ENCODE measurements at places on chromosomes 7 and 10. TPM values are rescaled to one million over a fixed set of nuclear protein-coding genes. Genes with fewer than 3 reads are reported as not detected.

Gene COL13A1
- total RNA-seq, result 8.5 TPM

Gene CFTR
- total RNA-seq, result not detected

Gene NUP205
- 56.5 TPM for total RNA-seq

Gene LRRC18
- not detected for total RNA-seq

Gene ZPBP
- total RNA-seq, result not detected

Gene FAM107B
- total RNA-seq, result 88.6 TPM

DNA sequence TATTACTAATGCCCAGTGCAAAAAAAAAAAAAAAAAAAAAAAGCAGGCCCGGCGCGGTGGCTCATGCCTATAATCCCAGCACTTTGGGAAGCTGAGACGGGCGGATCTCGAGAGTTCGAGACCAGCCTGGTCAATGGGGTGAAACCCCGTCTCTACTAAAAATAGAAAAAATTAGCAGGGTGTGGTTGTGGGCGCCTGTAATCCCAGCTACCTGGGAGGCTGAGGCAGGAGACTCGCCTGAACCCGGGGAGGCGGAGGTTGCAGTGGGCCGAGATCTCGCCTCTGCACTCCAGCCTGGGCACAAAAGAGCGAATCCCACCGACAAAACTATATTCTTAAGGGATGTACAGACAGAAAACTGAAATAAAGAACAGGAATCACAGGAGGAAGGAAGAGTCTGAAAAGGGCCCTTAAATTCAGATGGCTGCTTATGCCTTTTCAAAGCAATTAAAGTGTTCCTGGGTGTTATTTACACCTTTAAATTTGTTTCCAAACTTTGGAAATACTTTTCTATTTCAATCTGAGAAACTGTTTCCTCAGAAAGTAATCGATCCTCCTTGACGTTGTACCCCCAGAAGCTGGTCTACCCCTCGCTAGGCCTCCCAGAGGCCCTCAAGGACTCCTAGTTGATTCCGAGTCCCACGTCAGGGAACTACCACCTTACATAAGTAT is 2.0 kb upstream of the KMT2E start:
- H3K4me1 ChIP-seq, result peaks cover 10% of the 10 kb centered on the region
- peaks cover 6% of the 10 kb centered on the region for H3K36me3 ChIP-seq
- no peak for DNase-seq
- peaks cover 31% of the 10 kb centered on the region for H3K27me3 ChIP-seq
- peak overlapping the region; percentile 96 for H3K4me3 ChIP-seq

GRCh38 chr7:104288137-104288536 is 40.3 kb upstream of the LHFPL3 start:
- H3K36me3 ChIP-seq, result no peaks in the 10 kb centered on the region
- H3K4me1 ChIP-seq, result no peaks in the 10 kb centered on the region
- no peaks in the 10 kb centered on the region for H3K27me3 ChIP-seq

GRCh38 chr10:25758041-25758457 is 176.0 kb upstream of the MYO3A start:
- peak; percentile 24 for DNase-seq
- H3K4me3 ChIP-seq, result no peak overlapping the region
- no peaks in the 10 kb centered on the region for H3K36me3 ChIP-seq
- H3K4me1 ChIP-seq, result no peaks in the 10 kb centered on the region

DNA sequence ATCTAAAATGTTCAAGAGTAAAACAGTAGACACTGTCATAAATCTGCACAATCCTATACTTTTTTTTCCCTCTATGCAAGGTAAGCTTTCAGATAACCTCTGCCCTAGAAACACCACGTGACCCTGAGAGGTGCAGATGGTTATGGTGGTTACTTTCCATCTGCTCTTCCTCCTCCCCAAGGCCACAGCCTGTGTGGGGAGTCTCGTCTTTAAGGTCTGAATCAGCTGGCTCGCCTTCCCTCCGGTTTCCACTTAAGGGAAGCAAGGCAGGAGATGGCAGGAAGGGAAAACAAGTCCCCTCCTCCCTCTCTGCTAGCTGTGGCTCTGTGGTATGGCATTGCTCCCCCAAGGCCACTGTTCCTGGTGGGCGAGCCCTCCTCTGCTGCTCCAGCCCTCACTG is 181.8 kb downstream of the GLI3 start:
- peak overlapping the region; percentile 76 for H3K27ac ChIP-seq
- H3K27me3 ChIP-seq, result peaks cover 3% of the 10 kb centered on the region
- DNase-seq, result peak; percentile 25
- no peak overlapping the region for H3K4me3 ChIP-seq
- no peaks in the 10 kb centered on the region for H3K36me3 ChIP-seq

GRCh38 chr7:5567790-5568189 is 144.2 kb upstream of the TNRC18 start:
- H3K27me3 ChIP-seq, result peaks cover 8% of the 10 kb centered on the region
- H3K4me3 ChIP-seq, result no peak overlapping the region
- no peak for DNase-seq
- H3K4me1 ChIP-seq, result peaks cover 3% of the 10 kb centered on the region
- H3K27ac ChIP-seq, result peak overlapping the region; percentile 43

- H3K27ac ChIP-seq, result no peak overlapping the region
- DNase-seq, result peak; percentile 5
- H3K4me3 ChIP-seq, result no peak overlapping the region
- peaks cover 7% of the 10 kb centered on the region for H3K36me3 ChIP-seq
- peaks cover 4% of the 10 kb centered on the region for H3K27me3 ChIP-seq
Observed at GRCh38 chr7:58086871-58087535, 637.0 kb downstream of the ZNF716 start.

GRCh38 chr7:3835109-3835508 is 534.1 kb downstream of the SDK1 start:
- no peak overlapping the region for H3K27ac ChIP-seq
- no peaks in the 10 kb centered on the region for H3K36me3 ChIP-seq
- peaks cover 2% of the 10 kb centered on the region for H3K27me3 ChIP-seq

Measured in glutamatergic neuron (in vitro differentiated cells).